ENCODE measurements at places on chromosomes 16 and 17. TPM values are rescaled to one million over a fixed set of nuclear protein-coding genes. Genes with fewer than 3 reads are reported as not detected.

GRCh38 chr17:61354895-61355874 lies 44.5 kb upstream of the TBX2 start:
- DNase-seq, result no peak

DNA sequence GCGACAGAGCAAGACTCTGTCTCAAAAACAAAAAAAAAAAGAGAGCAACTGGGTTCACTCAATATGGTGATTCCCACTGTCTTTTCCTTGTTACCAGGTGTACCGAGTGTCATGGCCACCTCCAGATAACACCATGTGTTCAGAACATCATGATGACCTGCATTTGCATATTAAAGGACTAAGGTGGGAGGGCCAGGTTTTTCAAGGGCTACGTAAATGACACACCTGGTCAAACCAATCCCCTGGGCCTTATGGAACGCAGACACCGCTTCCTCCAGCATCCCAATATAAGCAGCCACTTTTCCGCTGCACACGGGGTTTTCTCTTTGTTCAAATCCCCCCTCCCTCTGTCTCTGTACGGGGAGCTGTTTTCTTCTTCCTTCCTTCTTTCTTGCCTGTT lies 29.3 kb downstream of the WSCD1 start:
- no peak for DNase-seq

- no peak for DNase-seq
Measured at GRCh38 chr16:78509965-78510364, 410.5 kb downstream of the WWOX start.

DNA sequence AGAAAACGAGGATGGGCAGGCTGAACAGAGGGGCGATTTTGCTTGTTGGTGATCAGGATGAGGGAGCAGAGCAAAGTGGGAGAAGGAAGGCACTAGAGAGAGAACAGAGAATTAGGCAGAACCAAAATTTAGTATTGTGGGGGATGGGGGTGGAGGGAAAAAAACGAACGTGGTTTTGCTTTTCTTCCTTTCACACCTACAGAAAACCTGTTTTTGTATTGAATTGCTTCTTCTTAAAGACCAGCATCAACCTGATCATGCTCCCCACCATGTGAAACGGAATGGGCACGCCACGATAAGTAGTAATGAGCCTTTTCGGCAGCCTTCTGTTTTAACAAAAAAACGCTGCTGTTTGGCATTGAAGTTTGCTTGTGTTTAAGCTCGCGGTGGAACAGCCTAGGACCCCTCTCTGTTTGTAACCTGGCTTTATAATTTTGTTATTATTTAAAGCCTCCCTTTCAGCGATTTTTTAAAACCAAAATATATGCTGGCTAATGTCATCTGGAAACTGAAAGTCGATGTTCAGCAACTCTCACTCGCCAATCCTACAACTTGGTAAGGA lies 36.8 kb downstream of the ERCC4 start:
- DNase-seq, result no peak

DNA sequence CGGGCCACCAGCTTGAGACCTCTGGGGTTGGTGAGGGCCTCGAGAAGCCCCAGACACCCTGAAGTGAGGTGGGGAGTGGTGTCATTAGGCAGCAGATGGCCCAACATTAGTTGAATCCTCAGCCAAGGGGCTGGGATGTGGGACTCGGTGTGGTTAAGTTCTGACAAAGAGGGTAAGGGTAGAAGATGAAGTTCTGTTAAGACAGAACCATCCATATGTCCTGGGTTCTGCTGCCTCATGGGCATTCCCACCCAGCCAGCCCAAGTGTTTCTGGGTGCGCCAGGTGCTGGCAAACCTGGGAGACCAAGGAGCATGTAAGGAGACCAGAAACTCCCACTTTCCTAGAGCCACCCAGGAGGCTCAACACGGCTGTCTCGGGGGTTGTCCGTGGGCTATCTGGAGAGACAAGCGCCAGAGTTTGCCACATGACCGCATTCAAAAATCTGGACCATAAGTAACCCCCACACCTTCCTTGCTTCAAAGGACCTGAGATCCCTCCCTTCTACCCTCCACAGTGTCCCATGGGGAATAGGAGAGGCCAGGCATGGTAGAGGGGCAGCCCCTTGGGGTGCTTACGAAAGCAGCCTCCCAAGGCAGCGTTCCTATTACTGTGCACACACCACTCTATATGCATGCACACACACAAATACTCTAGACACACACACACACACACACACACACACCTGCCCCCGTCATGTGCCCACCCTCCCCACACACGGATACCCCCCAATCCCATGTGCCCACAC lies 128.7 kb downstream of the C16orf78 start:
- no peak for DNase-seq

DNA sequence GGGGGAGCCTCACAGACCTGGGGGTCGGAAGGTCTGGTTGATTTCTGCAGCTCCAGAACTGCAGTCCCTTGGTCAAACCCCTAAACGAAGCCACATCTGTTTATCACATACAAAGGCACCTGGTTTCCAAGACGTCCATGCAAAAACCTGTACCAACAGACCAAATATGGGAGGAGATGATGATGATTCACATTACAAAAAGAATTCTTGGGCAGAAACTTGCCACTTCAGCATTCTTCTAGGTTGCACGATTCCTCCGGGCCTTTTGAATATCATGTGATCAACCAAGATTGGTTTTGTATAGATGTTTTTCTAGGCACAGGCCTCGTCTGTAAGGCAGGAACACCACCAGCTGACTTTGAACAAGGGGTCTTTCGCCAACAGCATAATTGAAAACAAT lies 466.3 kb downstream of the SOX9 start:
- DNase-seq, result no peak

DNA sequence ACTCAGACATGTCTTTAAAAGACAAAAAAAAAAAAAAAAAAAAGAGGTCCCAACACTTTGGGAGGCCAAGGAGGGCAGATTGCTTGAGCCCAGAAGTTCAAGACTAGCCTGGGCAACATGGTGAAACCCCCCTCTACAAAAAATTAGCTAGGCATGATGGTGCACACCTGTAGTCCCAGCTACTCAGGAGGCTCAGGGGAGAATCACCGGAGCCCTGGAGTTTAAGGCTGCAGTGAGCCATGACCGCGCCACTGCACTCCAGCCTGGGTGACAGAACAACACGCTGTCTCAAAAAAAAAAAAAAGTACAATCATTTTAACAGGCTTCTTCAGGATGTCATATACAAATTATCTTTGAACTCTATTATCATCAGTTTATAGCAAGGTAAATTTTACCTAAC lies 22.0 kb downstream of the C16orf87 start:
- no peak for DNase-seq

DNA sequence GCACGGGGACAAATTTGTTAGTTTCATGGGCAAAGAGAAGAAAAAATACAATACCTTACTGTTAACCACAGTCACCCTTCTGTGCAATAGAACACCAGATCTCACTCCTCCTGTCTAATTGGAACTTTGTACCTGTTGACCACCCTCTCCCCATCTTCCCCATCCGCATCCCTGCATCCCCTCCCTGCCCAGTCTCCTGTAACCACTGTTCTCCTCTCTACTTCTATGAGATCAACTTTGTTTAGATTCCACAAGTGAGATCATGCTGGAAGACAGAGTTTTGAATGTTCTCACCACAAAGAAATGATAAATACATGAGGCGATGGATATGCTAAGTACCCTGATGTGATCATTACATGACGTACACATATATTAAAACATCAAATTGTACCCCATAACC lies 47.7 kb downstream of the CLEC16A start:
- no peak for DNase-seq

DNA sequence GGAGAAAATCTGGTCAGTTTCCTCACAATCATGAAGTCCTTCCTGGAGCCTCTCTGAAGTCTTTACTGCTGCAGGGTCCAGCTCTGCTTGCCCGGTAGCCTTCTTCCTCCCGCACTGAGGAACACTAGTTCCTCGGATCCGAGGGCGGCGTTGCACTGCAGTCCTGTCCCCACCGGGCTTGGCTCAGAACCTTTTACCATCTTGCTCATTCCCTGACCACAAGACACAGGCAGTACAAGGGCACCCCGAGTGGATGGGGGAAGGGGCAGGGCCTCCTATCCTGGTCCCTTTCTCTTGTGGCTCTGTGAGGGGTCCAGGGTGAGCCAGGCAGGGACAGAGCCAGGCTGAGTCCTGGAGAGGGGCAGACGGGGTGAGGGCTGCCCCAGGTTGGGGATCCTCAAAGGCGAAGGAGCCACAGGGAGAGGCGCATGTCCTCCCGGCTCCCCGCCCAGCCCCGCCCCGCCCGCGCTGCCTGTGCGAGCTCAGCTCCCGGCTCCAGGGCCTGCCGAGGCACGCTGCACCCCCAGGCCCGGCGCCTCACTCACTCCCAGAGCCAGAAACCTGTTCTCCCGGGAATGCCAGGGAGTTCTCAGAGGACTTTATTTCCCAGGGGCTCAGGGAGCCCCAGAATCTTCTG lies 1.5 kb downstream of the FOXN1 start:
- no peak for DNase-seq

The PABPN1L gene
- not detected for total RNA-seq

The MRPL58 gene
- 51.4 TPM for total RNA-seq

All from Right ventricle myocardium inferior (tissue), 1 donor.